ENCODE measurements at places on chromosomes 11 and 22. TPM values are rescaled to one million over a fixed set of nuclear protein-coding genes. Genes with fewer than 3 reads are reported as not detected.

Gene COX8A
- total RNA-seq, result 1,107 TPM

Gene PHOX2A
- total RNA-seq, result not detected

Gene B4GAT1
- 55.1 TPM for total RNA-seq

Gene WNT11
- total RNA-seq, result 15.2 TPM

Gene DRD4
- not detected for total RNA-seq

Gene MISFA
- 10.3 TPM for total RNA-seq

Gene BBS1
- 17.8 TPM for total RNA-seq

Gene DDIAS
- total RNA-seq, result 0.52 TPM

Gene PACSIN3
- 150 TPM for total RNA-seq

DNA sequence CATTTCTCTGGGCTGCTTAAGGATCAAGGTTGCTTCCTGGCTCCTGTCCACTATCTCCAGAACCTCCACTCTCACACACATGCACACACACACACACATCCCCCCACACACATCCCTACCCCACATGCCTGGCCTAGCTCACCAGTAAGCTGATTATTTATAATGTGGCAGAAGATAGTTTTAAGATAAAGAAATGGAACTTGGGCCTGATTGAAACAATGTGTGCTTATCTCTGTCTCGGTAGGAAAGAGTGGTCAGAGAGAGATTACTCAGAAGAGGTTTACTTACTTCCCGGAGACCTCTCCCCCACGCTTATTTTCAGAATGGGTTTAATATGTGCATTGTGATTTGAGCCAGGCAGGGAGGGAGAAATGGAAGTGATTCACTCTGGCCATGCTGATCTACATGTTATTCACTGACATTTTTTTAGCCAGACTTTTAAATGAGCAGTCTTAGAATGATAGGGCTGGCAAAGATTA is 422.4 kb downstream of the TENM4 start:
- DNase-seq, result no peak

GRCh38 chr11:59859673-59860072 is 6.6 kb downstream of the TCN1 start:
- DNase-seq, result no peak

DNA sequence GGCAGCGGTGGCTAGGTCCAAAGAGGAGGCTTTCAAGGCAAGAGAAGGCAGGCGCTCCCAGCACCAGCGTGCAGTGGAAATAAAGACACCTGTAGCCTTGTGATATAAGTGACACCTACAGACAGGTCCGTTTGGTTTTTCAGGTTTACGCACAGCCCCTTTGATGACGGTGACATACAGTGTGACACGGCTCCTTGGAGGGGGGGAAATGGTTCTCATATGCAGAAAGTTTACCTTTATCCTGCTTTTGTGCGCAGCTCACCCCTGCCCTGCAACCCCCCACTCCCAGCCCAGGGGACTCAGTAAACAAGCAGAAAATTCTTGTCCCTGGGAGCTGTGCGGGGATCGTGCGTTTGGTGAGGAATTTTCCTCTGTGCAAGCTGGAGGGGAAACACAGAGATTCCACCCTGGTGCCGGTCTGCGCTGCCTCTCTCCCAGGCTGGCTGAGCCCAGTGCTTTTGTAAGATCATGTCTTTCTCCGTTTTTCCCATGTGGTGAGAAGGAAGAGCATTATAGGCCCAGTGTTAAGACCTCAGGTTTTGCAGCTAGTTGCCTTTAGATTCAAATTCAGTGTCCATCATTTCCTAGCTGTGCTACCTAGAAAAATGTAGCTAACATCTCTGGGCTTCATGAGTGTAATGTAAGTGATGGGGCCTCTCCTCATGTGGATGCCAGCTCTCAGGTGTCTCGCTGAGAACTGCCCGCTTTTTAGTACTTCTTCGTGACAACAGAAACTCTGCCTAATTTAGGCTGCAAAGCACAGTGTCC is at the start of gene ELF5:
TSS of gene ELF5 (minus strand) at position 113 of the 768 bp plus-strand sequence. CDS start 8,045 bp downstream, outside the sequence.
- DNase-seq, result no peak

DNA sequence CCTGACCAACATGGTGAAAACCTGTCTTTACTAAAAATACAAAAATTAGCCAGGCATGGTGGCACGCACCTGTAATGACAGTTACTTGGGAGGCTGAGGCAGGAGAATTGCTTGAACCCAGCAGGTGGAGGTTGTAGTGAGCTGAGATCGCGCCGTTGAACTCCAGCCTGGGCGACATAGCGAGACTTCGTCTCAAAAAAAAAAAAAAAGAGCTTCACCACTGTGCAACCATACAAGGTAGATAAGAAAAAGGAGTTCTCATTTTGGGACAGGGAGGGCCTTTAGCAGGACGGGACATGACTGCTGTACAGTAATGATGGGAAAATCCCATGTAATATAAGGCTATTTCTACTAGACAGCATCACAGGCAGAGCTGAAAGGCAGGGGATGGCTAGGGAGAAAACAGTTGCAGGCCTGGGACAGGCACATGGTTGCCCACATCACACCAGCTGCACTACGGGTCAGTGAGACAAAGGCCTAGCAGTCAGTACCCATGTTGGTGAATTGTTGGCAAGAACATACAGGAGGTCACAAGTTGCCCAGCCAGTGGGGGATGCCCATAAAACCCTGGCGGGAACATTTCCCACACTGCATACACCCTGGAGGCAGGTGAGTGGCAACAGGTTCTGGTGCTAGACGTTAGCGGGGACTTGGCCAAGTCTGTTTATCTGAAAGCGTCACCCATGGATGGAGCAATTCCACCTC is 5.4 kb downstream of the TANGO2 start:
- peak; percentile 15 for DNase-seq

DNA sequence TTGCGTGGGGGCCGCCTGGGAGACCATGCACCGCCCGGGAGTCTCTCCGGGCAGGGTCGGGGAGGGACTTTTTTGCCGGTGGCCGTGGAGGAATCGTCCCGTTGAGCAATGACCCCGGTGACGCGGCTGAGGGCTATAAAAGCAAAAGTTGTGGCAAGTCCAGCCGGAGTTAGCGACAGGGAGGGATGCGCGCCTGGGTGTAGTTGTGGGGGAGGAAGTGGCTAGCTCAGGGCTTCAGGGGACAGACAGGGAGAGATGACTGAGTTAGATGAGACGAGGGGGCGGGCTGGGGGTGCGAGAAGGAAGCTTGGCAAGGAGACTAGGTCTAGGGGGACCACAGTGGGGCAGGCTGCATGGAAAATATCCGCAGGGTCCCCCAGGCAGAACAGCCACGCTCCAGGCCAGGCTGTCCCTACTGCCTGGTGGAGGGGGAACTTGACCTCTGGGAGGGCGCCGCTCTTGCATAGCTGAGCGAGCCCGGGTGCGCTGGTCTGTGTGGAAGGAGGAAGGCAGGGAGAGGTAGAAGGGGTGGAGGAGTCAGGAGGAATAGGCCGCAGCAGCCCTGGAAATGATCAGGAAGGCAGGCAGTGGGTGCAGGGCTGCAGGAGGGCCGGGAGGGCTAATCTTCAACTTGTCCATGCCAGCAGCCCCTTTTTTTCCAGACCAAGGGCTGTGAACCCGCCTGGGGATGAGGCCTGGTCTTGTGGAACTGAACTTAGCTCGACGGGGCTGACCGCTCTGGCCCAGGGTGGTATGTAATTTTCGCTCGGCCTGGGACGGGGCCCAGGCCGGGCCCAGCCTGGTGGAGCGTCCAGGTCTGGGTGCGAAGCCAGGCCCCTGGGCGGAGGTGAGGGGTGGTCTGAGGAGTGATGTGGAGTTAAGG is at the start of gene NEAT1:
TSS of gene NEAT1 (plus strand) at position 166 of the 883 bp plus-strand sequence.
- DNase-seq, result peak; percentile 95

DNA sequence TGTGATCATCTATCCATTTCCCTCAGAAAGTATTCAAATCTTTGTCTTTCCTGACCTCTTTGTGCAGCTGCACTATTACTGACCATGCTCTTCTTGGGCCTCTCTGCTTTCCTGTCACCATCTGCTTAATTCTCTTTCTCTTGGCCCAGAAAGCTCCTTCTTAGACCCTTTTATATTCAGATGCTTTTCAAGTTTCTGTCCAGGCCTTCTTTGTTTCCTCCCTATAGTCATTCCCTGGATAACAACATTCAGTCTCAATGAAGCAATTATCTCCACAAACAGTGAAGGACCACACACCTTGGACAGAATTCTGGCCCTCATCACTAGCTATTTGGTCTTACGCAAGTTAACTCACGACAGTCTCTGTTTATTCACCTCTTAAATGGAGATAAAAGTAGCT is 89.7 kb downstream of the LARGE2 start:
- DNase-seq, result no peak

- peak; percentile 95 for DNase-seq
Observed at GRCh38 chr11:61816736-61817455, at the start of gene FADS1. Gene FADS1, minus strand, starts transcription at chr11:61817003. Its CDS starts 74 bp downstream, at chr11:61816929.

- no peak for DNase-seq
Observed at GRCh38 chr11:15765530-15765929, 590.8 kb downstream of the SOX6 start.

DNA sequence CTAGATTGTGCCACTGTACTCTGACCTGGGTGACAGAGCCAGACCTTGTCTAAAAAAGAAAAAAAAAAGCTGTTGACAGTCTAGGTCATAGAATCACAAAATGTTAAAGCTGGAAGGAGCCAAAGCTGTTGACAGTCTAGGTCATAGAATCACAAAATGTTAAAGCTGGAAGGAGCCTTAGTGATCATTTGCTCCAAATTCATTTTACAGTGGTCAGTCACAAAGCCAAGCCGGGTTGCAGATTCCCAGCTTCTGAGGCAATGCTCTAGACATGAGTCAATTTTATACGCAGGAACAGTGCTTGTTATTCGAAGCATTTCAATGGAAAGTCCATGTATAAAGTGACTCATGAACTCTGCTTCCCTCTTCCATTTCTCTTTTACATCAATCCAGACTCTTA is 47.4 kb downstream of the SYT13 start:
- no peak for DNase-seq

DNA sequence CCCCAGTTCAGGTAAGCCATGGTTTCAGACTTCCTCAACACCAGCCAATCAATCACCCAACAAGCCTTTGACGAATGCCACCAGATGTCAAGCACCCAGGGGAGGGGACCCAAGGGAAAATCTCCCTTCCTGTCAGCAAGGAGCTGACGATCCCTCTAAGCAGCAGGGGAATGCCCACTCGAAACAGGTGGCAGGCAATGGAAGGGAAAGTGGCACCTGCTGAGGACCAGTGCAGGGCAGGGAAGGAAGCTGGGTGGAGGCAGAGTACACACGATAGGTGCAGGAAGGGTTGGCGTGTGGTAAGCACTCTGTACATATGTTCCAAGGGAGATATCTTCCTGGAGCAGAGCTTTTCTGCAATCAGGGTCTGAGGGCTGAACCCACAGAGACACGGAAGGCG is 11.7 kb upstream of the CREB3L1 start:
- no peak for DNase-seq

DNA sequence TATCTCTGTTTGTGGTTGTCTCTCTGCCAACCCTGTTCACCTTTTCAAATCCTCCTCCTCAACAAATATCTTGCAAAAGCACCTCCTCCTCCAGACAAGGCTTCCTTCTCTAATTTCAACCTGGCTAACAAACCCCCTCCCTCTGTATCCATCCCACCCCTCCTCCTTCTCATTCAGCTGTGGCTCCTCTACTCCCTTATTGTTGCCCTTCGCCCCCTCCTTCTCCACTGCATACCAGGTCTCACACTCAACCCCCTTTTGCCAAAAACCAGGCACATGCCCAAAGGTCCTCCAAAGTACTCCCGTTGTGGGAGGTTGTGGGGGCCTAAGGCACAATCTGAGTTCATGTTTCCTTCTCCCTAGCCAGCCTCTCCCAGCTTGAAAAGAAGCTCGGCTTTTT is 110.6 kb downstream of the JRKL start:
- no peak for DNase-seq

- no peak for DNase-seq
Observed at GRCh38 chr11:59368238-59369022, 9.7 kb downstream of the OR5AN1 start.

GRCh38 chr22:48779661-48780596 is 1047.7 kb downstream of the BRD1 start:
- no peak for DNase-seq

- no peak for DNase-seq
Observed at GRCh38 chr22:20177217-20177911, 26.5 kb upstream of the CCDC188 start.

- no peak for DNase-seq
Observed at GRCh38 chr11:130874396-130874795, 41.9 kb downstream of the SNX19 start.

- no peak for DNase-seq
Observed at GRCh38 chr11:113690619-113691569, 15.2 kb downstream of the TMPRSS5 start.

DNA sequence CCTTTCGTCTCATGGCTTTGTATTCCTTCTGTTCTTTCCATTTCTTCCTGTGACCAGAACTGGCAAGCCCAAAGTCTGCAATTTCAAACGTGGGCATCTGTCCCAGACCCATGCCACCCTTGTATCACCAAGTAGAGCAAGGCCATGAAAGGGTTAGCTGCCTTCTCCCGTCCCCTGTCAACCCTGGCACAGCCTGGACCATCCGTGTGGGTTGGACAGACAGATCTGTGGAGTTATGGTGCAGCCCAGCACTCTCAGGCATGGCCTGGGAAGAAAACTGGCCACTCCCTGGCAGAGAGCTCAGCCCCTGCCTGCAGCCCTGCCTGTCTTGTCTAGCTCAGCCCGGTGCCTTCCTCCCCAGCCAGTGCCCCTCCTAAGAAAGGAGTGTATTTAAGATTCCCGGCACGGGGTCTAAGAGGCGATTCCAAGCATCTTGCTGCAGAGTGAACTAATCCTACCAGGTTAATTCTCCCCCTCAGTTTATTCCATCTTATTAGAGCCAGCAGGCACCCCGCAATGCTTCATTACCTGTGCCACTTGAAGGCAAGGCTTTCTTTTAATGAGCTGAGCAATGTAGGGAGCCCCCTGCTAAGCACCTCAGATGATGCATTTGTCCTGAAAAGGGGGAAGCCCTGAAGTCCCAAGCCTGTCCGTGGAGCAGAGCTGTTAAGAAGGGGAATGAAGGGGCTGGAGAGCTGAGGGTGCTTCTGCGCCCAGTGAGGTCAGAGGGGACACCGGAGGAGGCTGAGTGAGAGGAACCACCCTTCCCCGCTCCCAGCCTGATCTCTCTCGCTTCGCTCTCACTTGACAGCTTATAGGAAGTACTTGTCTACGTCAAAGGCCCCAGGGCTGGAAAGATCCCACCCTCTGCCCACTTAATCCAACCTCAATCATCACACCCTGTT is 130.6 kb downstream of the SPATA19 start:
- no peak for DNase-seq

DNA sequence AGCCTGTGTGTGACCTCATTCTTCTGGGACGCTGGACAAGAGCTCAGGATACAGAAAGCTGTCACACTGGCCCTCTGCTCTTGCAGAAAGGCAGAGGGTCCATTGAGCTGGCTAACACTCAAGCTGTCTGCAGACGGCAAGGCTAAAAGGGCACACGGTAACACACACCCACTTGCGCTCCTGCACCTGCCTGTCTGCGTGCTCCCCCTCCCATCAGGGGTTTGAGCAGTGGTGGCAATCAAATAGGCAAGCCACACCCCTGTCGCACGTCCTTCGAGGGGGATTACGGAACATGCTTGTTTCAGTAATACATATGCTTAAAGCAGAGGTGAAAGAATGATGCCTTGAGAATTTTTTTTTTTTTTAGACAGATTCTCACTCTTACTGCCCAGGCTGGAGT is 7.1 kb upstream of the QSER1 start:
- no peak for DNase-seq
